Activated CD8-positive, alpha-beta T cell treated with anti-CD3 and anti-CD28 coated beads for 36 hours (primary cell): ENCODE measurements at places on chromosomes 6 and 20.

- no peak for DNase-seq
Observed at GRCh38 chr6:105151644-105152043, 28.2 kb downstream of the POPDC3 start.

DNA sequence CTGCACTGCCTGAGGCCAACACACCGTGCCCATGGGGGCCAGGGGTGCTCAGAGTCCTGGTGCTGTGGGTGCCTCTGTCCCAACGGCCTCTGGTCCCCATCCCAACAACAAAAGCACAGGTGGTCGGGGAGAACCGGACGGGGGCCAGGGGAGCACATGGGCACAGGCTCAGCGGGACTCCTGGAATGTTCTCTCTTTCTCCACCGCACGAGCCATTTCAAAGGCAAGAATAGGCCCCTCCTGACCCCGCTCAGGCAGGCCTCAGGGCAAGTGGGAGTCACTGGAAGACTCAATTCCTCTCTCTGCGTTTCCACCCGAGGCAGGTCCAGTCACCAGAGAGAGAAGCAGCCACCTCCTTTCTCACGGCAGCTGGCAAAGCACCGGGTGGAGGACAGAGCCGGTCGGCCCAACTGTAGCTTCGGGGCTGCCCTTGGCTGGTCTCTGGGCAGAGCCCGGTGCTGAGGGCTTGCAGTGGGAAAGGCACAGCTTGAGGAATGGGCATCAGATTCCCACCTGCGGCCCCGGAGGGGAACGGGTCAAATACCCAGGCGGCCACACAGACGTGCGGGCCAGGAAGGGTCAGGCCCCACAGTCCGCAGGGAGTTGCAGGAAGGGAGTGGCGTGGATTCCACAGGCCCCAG lies 55.2 kb downstream of the KCNQ2 start:
- DNase-seq, result no peak

GRCh38 chr6:24766680-24767462 lies 7.9 kb upstream of the GMNN start:
- DNase-seq, result no peak

DNA sequence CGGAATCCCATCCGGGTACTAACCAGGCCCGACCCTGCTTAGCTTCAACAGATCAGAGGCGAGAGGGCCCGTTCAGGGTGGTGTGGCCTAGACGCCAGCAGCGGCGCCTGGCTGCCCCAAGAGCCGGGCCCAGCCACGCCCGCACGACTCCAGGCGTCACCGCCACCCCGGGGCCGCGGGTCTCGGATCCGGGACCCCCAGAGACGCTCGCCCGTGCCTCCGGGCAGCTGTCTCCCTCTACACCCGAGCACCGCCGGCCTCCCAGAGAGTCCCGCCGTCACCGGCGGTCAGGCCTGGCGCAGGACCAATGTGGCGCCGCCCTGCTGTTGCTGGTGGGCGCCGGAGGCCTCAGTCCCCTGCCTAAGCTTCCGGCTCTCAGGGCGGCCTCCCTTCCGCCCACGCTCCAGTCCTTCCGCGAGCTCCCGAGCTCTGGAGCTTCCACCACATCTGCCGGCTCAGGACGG lies 441.2 kb upstream of the DEFB115 start:
- no peak for DNase-seq

- no peak for DNase-seq
Observed at GRCh38 chr6:50128420-50129005, 78.8 kb upstream of the DEFB112 start.

- no peak for DNase-seq
Observed at GRCh38 chr6:125358898-125359297, 57.1 kb upstream of the HDDC2 start.

DNA sequence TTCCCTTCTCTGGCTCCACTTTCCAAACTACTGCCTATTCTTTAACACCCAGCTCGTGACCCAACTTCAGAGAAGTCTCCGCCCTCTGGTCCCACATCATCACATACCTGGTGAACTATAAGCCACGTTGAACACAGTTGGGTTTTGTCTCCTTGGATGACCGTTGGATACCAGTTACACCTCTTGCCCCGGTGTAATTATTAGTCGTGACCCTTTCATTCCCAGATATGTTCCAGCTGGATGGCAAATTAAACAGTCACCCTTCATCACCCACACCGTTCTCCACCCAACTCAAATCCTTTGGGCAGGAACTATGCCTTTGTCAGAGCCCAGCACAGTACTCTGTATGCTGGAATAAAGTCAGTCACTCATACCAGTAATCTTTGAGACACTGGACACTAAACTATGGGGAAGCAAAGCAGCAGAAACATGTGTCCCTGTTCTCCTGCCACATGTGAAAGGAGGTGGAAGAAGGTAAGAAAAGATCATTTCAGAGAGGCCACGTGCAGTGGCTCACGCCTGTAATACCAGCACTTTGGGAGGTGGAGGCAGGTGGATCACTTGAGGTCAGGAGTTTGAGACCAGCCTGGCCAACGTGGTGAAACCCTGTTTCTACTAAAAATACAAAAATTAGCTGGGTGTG lies 22.5 kb downstream of the PLAGL2 start:
- no peak for DNase-seq

GRCh38 chr6:4553387-4553786 lies 222.8 kb upstream of the CDYL start:
- DNase-seq, result no peak

GRCh38 chr20:58452667-58453255 lies 62.4 kb downstream of the APCDD1L start:
- DNase-seq, result no peak

DNA sequence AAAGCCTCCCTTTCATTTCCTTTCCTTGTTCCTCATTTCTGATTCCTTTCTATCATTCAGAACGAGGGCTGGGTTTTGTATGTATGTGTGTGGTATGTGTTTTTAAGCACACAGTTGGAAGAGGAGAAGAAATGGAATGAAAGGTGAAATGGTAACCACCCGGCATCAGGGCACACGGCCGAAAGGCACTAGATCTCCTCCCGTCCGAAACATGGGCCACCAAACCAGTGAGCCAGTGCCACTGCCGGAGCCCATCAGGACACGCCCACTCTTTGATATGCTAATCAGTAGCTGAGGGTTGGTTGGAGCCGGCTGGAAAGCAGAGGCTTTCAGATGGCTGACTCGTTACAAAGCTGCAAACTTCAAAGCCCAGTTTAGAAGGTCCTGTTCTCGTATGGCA lies 228.6 kb upstream of the JARID2 start:
- peak; percentile 34 for DNase-seq

GRCh38 chr6:52529311-52529710 lies 47.5 kb downstream of the TRAM2 start:
- peak; percentile 20 for DNase-seq
